ENCODE measurements at places on chromosomes 2 and 18. TPM values are rescaled to one million over a fixed set of nuclear protein-coding genes. Genes with fewer than 3 reads are reported as not detected.

- DNase-seq = no peak
Observed at GRCh38 chr2:152200565-152201465, 25.3 kb upstream of the STAM2 start.

- no peak for DNase-seq
Observed at GRCh38 chr2:239714116-239714515, 311.0 kb downstream of the NDUFA10 start.

The FKBP1B gene
- total RNA-seq = 52.0 TPM

The IMMT gene
- 113 TPM for total RNA-seq

The IFT172 gene
- 4.4 TPM for total RNA-seq

The RNU2-63P gene
- not detected for total RNA-seq
